ENCODE measurements at places on chromosomes 2 and 18.

GRCh38 chr2:239339241-239339640, 61.6 kb downstream of the HDAC4 start:
- DNase-seq, result no peak

DNA sequence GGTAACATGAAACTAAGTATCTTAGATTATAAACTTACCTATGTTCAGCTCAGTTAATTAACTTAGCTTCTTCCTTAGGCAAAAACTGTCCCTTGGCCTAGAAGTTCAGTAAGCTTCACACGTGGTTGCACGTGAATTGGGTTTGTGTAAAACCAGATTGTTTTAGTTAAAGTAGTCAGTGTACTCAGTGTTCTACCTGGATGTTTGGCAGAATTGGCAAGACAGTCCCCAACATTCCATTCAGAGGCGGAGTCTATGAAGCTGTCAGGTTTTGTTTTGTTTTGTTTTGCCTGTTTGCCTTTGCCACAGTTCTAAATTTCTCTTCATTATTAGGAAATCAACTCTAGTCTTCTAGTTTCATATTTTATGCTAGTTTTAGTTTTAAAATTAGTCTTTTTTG, 105.3 kb upstream of the ZEB2 start:
- no peak for DNase-seq

DNA sequence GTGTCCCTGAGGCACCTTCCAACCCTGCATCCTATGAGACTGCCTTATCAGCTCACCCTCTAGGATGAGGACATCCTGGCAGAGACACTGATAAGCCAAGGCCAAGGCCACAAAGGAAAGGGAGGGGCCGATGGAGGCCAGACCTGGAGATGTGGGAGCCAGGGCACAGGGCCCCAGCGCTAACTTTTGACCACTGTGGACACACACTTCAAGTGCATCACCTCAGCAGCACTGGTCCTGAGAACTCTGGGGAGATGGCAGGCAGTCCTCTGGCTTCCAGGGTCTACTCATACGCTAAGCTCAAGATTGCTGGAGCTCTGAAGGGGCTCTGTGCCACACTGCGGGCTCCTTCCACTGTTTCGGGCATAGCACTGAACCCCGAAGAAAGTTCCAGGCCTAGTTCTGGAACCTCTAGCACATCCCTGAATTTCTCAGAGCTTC, 100.2 kb upstream of the ID2 start:
- no peak for DNase-seq

- no peak for DNase-seq
Measured at GRCh38 chr18:36758623-36759022, 70.2 kb downstream of the TPGS2 start.

DNA sequence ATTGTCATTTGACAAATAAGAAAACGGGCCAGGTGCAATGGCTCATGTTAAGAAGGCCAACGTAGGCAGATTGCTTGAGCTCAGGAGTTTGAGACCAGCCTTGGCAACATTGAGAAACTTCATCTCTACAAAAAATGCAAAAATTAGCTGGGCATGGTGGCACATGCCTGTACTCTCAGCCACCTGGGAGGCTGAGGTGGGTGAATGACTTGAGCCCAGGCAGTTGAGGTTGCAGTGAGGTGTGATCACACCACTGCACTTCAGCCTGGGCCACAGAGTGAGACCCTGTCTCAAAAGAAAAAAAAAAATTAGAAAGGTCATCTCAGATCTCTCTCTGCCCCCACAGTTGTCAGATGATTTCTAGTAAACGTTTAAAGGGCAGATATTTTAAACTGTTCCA, 4.4 kb downstream of the SESTD1 start:
- DNase-seq, result no peak

GRCh38 chr2:96161898-96162297, 16.7 kb upstream of the DUSP2 start:
- no peak for DNase-seq

- no peak for DNase-seq
Measured at GRCh38 chr2:225569995-225570394, 170.5 kb downstream of the NYAP2 start.

- DNase-seq, result no peak
Measured at GRCh38 chr18:38115201-38115600, 549.6 kb upstream of the CELF4 start.

DNA sequence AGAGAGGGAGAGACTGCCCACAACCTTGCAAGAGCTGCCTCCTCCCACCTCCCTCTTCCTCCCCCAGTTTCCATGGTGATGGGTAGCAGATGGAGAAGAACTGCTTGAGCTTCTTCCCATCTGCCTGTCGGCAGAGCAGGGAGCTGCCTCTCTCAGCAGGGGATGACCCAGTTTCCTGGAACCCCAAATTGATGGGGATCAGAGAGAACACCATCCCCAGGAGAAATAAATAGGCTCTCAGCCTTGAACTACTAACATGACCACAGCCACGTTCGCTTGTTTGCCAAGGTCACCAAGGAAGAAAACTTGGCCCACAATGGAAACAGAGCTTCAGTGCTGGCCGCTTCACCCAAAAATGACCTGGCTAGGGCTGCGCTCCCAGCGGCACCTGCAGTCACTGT, 82.2 kb downstream of the ADD2 start:
- no peak for DNase-seq

GRCh38 chr2:30823452-30823851, 16.2 kb upstream of the CAPN13 start:
- no peak for DNase-seq

GRCh38 chr2:234955971-234956509, 4.2 kb downstream of the SH3BP4 start:
- DNase-seq, result no peak

- DNase-seq, result no peak
Measured at GRCh38 chr18:13568443-13569392, 157.6 kb downstream of the FAM210A start.

GRCh38 chr2:230865766-230866755, 1.3 kb downstream of the ITM2C start:
- DNase-seq, result no peak

GRCh38 chr2:191013682-191013931, 364 bp downstream of the STAT1 start:
- DNase-seq, result no peak

GRCh38 chr2:6639929-6640620, 225.6 kb downstream of the CMPK2 start:
- no peak for DNase-seq

GRCh38 chr18:48679236-48679635, 140.4 kb downstream of the CTIF start:
- no peak for DNase-seq

GRCh38 chr2:132615329-132616085, 54.5 kb downstream of the LYPD1 start:
- no peak for DNase-seq

DNA sequence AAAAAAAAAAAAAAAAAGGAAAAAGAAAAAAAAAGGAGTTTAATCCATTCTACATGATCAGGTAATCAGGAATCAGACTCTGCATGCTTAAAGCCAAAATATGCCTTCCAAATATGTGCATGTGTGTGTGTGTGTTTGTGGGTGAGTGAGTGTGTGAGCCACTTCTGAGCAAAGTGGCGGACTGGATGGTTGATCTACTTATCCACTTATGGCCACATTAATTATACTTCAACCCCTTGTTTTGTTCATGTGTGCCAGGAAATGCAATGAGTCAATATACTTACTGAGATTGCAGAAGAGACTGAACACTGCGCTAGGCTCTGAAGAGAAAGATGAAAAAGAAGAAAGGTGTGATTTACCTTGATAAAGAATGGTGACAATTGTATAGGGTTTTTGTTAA, 586.5 kb upstream of the NXPH2 start:
- no peak for DNase-seq

DNA sequence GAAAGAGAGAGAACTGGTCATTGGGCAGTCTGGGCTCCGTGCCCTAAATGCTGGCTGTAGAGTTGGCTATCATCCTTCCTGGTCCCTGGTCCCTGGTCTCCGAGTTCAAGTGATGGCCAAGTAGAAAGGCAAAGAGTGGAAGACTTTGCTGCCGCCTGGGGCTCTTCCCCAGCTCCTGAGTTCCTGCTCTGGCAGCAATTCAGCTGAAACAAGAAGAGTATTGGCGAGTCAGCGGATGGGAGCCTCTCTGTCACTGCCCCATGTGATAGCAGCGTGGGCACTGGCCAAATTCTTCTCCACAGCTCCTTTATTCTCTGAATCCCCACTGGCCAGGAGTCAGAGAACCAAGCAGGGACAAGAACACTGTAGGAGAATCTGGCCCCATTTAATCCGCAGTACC, 351.0 kb upstream of the POU3F3 start:
- no peak for DNase-seq

DNA sequence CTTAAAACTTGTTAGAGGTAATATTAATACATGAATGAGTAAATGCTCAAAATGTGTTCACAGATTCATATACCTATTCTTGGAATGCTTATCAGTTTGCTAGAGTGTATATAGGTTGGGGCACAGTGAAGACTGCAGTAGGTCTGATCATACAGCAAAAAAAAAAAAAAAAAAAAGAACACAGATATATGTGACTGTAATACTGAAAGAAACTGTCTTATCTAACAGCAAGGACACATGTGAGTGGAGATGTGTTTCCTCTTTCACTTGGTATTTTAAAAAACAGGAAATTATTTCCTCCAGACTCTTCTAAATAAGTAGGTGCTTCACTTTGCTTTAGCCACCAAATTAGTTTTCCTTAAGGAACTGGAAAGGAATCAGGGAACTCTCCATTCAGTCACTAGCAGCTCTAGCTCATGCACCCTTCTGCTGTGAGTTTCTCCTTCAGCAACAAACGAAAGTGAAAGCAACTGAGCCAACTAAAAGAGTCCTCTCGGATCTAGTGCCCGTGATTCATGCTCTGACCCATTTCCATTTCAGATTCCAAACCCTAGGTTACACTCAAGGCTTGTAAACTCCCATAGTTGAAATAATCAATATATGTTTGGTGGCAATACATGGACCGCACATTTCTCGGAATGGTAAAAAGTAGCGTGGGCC, 98.5 kb downstream of the DSEL start:
- DNase-seq, result no peak

GRCh38 chr2:218880859-218881594, 375 bp downstream of the WNT10A start:
- DNase-seq, result no peak

- DNase-seq, result no peak
Measured at GRCh38 chr2:41326851-41327250, 721.0 kb upstream of the PKDCC start.

DNA sequence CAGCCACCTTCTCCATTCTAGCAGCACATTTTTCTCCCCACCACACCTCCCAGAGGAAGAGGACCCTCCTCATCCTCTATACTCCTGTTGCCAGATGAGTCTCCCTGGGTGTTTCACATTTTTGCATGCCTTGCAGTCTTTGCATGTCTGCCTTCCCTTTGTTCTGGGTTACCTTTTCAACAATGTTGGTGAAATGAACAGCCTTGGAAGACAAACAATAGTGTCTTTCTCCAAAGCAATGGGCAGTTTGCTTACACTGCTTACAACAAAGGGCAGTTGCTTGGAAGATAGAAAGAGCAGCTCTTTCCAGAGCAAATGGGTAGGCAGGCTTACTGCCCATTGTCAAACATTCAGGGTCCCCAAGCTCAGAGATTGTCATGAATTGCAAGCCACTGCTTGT, 14.5 kb upstream of the SEH1L start:
- no peak for DNase-seq

DNA sequence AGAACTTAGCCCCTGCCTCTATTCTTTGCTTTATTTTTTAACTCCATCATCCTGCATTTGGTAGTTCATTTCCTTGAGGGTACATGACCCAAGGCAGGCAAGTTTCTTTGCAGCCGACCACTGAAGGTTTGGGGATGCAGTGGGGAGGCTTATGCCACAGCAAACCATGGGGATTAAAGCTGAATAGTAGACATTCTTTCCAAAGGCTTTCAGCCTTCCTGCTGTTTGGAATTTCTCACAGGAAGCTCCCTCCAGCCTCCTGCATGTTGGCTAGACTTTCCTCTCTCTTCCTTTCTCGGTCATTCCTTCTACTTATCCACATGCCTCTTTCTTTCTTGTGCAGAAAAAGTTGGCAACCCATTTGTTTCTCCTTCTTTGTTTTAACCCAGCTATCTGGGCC, 77.3 kb downstream of the SOCS6 start:
- DNase-seq, result no peak

DNA sequence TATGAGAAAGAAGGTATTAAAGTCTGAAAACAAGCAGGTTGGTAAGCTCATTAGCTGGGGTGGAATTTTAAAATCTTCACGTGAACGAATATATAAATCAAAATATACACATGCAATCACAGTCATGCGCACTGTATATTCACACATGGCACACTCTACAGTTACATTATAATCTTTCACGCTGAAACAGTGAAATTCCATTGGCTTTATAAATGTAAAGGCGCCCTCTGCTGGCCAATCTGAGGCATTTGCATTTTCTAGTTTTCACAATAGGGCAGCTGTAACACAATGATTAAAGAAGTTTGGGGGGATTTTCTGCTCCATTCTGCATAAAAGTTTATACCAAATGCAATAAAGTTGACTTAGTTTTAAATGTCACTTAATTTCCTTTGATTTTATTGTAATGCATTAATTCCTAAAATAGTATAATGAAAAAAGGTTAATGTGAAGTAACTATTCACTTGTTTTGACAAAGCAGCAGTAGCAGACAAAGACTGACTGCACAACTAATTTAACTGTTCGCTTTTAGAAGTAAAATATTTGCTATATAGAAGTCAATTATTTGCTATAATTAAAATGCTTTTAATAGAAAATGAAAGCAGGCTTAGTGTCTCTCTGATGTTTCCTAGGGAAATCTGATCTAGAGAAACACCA, 17.2 kb downstream of the IFIH1 start:
- peak; percentile 14 for DNase-seq

- DNase-seq, result no peak
Measured at GRCh38 chr2:13114391-13114790, 397.7 kb downstream of the TRIB2 start.

GRCh38 chr2:195834836-195835235, 177.8 kb downstream of the SLC39A10 start:
- DNase-seq, result no peak

DNA sequence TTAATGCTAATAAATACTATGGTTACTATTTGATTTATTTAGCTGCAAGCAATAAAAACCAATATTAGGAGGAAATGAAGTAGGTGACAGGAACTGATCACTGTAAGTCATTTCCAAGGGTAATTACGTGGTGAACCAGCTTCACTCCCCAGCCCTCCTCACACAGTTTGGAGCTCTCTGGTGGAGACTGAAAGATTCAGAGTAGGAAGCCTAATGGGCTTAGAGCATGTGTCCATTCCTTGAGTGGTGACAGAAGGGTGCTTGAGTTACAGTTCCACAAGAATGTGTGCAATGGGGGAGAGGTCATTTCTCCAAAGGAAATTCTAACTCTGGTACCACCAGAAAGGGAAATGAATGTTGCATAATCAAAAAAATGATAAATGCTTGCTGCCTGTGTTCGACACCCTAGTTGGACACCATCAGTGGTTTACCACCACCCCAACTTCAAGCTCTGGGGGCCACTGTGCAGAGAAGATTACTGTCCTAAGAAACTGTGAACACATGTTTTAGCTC, 285.1 kb upstream of the MMADHC start:
- DNase-seq, result no peak

DNA sequence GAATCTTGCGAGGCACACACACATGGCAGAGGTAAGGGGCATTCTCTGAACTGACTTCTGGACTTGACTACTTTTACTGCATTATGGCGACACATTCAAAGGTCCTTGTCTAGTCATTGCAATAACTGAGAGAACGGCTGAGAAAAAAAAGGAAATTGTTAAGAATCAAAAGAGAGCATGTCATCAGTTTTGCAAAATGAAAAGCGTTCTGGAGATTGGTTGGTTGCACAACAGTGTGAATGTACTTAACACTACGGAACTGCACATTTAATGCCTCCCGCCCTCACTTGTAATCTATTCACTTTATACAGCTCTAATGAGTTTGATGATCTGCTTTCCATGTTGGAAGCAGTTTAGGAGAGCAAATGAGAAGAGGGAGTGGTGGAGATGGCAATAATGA, 68.5 kb upstream of the NFU1 start:
- DNase-seq, result no peak

Data from AG04449 (cell line).